ENCODE measurements at places on chromosomes 6 and 20.
A peak's percentile ranks its signal among the peaks of the same experiment; 100 is the strongest.

DNA sequence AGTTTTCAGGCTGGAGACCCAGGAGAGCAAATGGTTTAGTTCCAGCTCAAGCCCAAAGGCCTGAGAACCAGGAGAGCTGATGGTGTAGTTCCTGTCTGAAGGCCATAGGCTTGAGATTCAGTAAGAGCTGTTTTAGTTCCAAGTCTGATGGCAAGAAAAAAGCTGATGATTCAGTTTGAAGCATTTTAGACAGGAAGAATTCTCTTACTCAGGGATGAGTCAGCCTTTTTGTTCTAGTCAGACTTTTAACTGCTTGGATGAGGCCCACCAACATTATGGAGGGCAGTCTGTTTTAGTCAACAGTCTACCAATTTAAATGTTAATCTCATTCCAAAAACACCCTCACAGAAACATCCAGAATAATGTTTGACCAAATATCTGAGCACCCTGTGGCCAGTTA lies 2.5 kb downstream of the ZSCAN26 start:
- DNase-seq, result no peak

DNA sequence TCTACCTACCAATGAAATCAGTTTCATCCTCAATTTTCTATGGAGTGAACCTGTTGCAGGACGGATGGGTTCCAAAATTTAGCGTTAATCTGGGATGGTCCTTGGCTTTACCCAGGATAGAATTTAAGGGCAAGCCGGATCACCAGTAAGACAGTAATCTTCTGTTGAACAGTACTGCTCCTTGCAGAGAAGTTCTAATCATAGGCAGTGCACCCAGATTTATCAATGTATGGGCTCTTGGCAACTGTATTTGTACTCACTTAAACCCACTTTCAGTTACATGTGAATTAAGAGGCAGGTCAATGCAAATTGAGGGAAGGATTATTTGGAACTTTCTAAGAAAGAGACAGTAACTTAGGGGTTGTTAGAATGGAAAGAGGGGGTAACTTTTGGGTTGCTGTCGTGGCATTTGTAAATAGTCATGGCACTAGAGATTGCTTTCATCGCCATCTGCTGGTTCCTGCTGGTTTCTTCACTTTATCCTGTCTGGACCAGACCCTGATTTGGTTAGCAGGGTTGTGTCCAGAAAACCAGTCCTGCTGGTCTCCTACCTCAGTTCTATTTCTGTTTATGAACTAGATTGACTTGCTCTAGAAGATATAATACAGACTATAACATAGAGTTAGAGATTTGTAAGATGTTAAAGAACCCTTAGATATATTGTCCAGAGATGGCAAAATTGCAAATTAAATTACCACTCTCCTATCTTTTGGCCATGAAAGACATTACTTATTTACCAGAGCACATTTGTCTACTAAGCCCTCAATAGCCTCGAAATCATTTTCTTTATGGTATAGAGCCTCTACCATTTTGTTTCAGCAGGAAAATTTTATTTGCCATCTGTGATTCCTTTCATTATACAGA lies 646.3 kb downstream of the UTRN start:
- peak; percentile 82 for DNase-seq

GRCh38 chr6:121520337-121521163 lies 85.1 kb downstream of the GJA1 start:
- DNase-seq, result no peak

- no peak for DNase-seq
These were observed 7.4 kb upstream of the KLHL32 start for GRCh38 chr6:96917098-96917497.

DNA sequence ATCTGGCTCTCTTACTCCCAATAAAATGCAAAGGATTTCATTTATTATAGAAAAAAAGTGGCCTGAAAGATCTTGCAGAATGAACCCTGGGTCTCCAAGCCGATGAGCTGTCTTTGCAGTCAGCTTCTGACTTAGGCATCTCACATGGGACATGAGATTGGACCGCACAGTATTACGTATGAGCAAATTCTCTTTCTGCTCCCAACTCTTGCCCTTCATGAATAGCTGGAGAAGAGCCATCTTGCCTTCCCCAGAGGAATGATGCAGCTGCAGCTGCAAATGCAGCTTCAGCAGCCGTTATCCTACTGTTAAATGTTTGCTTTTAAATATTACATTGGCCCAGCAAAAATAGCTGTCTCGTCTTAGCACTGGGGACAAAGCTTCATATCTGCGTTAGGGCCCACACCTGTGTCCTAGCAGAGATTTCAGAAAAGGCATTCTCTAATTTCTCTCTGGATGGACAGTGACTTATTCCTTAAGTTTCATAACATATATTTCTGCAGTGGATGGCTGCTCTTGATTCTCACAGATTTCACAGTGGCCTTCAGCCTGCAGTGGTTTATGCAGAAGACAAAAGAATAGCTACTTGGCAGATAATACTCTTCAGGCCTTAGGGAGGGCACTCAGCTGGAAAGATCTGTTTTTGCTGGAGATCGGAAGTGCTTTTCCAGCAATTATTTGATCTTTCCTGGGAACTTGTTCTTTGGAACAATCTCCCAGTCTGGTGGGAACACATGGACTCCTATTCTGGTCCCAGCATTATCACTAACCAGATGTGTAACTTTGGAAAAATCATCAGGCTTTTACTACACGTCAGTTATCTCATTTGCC lies 129.2 kb downstream of the FYN start:
- no peak for DNase-seq

- no peak for DNase-seq
These were observed 496.1 kb downstream of the RNF144B start for GRCh38 chr6:18883268-18883667.

GRCh38 chr20:8807480-8808201 lies 261.2 kb upstream of the PLCB4 start:
- no peak for DNase-seq

DNA sequence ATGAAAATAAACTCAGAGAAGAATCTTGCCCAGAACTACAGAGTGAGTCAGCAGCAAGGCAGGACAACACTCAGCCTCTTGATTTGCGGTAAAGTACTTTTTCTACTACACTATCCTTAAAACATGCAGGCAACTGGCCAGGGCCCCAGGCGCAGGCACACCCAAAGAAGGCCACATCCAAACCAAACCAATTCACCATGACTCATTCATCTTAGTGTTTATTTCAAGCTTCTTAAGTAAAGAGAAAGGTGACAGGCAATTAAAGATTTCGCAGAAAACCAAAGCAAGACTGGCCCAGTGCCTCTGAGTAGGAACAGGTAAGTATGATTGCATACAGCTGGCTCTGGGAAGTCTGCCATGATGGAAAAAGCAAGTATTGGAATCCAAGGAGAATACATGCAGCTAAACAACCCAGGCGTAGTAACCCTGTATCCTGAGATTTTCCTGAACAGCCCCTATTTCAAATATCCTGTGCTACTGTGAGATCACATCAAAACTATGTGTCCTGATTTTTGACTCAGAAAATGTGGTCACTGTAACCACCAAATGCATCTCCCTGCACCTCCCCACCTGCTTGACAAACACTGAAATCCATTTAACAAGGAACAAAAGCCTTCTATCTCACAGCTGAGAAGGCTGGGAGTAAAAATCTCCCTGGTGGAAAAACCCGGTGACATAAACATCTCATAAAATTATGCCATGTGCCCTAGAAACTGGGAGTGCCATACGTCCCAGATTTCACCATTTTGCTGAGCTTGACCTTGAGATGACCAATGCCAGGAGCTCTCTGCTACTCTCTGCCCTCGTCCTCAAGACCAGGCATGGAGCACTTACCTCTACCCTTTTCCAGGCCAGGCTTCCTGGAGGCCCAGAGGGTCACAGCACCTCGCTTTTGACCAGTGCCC lies 12.4 kb downstream of the WFDC3 start:
- DNase-seq, result no peak
